ENCODE measurements at places on chromosomes 7 and 10.

- no peak for DNase-seq
These were observed 4.0 kb downstream of the INTS1 start for GRCh38 chr7:1500064-1500807.

DNA sequence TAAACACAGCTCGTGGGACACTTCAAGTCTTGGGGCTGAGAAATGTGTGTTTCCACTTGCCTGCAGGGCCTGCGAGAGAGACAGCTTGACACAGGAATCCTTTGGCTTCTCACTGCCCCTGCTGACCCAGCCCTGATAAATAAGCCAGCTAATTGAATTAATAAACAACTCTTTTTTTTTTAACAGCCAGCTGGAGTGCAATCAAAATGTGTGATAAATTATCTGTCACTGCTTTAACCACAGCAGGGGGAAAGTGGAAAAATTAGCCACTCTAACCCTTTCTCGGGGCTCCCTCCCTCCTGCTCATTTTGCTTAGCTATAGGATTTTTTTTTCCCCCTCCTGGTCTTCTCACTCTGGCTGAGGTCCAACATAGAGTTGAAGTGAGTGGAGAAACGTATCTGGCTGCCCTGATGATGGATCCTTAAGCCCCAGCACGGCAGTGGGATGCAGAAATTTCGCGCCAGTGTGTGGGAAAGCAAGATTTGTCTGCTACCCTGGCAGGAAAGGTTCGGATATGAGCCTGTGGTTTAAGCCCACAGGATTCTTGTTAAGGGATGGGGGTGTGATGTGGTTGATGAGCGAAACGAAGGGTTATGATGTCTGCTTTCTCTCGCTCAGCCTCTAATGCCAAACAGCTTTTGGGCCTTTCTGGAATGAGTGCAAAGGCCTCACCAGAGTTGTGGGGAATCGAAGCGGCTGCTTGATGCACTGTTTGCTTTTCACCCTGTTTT, 173.8 kb downstream of the TRIL start:
- no peak for DNase-seq

- DNase-seq, result no peak
These were observed 124.5 kb downstream of the C10orf105 start for GRCh38 chr10:71594934-71595571.

DNA sequence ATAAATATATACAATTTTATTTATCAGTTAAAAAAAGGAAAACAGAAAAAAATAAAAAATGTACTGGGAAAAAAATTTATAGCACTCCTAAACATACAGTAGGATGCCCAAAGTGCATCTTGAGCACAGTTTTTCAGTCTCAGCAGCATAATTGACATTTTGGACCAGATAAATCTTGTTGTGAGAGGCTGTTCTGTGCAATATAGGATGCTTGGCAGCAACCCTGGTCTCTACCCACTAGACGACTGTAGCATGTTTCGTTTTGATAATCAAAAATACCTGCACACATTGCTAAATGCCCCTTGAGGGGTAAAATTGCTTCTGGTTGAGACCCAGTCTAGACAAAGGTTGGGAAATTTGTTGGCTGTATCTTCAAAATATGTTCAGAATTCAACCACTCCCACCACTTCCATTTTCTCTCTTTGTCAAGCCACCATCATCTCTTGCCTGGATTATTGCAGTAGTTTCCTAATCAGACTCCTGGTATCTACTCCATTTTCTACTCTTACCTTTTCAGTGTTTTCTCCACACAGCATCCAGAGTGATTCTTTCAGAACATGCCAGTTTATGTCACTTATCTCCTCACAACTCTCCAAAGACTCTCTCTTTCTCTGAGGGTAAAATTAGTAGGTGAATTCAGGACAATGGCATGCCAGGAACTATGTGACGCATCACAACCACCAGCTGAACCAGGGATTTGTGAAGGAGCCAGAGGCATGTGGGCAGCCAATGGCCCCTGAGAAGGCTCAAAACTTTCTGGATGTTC, 91.4 kb downstream of the GPR85 start:
- DNase-seq, result no peak

- no peak for DNase-seq
These were observed 108.2 kb downstream of the OSBPL3 start for GRCh38 chr7:24871770-24872169.

GRCh38 chr7:19463581-19463980, 245.3 kb downstream of the POLR1F start:
- DNase-seq, result no peak

DNA sequence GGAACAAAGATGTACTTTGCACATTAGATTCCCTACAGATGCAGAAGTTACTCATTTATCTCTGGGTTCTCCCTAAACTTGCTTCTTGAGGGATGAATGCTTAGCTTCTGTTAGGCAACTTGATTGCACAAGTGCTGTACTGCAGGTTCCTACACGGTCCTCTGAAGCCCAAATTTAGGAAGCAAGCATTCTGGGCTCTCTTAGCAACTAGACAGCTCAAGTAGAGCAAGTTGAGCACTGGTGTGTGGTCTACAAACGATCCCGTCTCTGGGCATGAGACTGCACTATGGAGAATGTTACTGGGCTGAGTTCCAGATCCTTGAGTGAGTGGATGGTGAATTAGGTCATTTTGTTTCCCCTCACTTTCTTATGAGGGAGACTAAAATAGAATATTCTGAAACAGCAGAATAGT, 14.3 kb downstream of the SEMA3D start:
- no peak for DNase-seq

DNA sequence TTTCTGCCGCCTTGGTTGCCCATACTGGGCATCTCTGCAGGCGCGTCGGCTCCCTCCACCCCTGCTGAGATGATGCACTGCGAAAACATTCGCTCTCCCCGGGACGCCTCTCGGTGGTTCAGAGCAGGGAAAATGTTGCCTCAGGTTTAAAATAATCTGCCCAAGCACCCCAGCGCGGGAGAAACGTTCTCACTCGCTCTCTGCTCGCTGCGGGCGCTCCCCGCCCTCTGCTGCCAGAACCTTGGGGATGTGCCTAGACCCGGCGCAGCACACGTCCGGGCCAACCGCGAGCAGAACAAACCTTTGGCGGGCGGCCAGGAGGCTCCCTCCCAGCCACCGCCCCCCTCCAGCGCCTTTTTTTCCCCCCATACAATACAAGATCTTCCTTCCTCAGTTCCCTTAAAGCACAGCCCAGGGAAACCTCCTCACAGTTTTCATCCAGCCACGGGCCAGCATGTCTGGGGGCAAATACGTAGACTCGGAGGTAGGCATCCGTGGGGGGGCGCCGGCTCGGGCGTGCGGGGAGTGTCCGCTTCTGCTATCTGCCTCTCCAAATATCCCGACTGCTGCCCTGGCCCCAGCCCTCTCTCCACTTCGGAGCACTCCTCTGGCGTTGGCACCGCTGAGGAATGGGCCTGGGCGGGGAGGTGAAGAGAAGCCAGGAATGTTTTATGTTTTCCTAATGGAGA, at the start of gene CAV1:
Gene CAV1 (plus strand): TSS at position 428 of the 689 bp plus-strand sequence. CDS start 27 bp downstream, at position 455.
- peak; percentile 74 for DNase-seq

Data from CD8-positive, alpha-beta T cell (primary cell).